Stimulated activated CD8-positive, alpha-beta memory T cell treated with anti-CD3 and anti-CD28 coated beads, Interleukin-2, amount 100 ng/mL, for 1 hour (primary cell): ENCODE measurements at places on chromosomes 7 and 10.

DNA sequence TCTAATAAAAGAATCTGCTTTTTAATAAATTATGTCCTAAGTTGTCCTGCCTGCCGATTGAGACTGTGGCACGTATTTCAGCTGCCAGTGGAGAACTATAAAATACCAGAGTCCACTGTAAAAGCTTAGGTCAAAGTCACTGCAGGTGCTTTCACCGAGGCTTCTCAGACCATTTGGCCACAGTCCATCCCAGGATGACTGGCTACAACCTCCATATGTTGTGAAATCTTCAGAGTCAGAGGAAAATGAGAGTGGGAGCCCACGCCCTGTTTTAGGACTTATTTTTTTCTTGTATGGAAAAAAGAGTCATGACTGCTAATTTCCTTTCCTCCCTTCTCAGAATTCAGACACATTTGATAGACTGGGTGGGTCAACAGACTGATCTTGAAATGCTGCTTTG lies 182.9 kb downstream of the ANK3 start:
- no peak for DNase-seq

DNA sequence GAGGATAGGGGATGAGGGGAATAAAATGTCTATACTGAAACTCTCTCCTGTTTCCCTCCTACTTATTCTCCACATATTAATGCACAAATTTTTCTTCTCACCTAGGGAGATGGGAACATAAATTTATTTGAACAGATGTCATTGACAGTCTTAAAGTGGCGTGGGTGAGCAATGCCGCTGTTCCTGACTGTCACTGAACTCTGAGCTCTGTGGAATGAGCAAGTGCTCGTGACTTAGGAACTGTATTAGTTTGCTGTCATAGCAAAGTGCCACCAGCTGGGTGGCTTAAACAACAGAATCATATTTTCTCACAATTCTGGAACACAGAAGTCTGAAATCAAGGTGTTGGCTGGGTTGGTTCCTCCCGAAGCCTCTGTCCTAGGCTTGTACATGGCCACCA lies 29.1 kb downstream of the INPP5F start:
- no peak for DNase-seq

DNA sequence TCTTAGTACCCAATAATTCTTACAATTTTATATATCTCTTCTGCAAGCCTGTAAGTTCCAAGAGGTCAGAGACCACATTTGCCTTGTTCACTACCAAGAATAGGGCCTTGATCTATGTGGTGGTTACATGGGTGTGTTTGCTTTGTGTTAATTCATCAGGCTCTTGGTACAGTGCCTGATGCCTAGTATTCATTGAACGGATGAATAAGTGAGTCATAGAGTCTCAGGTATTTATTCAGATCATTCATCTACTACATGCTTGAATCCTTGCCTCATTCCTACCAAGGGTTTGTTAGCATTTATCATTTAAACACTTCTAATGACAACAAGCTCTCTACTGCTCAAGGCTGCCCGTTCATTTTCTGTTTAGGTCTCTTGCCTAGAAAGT lies 11.3 kb upstream of the SGPL1 start:
- no peak for DNase-seq

GRCh38 chr10:75269605-75270004 lies 33.8 kb upstream of the COMTD1 start:
- no peak for DNase-seq

GRCh38 chr10:70769121-70769520 lies 16.1 kb downstream of the TBATA start:
- DNase-seq = no peak

- DNase-seq = no peak
Measured at GRCh38 chr7:55778631-55779030, 83.9 kb downstream of the SEPTIN14 start.

- no peak for DNase-seq
Measured at GRCh38 chr10:97464226-97464625, 18.3 kb downstream of the ZDHHC16 start.

DNA sequence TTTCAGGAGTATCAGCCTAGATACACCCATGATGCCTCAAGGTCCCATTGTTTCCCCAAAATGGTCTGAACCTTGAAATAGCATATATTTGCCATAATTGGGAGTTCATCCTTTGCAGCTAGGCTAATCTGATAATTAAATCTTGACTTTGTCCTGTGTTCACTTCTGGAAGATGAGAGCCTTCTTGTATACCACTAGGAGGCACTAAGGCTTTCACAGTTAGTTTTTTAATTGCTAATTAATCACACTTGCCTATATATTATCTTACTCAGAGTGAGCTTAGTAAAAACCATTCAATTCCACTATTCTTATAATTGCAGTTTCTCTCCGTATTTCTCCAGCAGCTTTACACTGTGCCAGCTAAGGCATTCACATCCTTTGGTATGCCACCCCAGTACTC lies 48.7 kb upstream of the MAGI2 start:
- DNase-seq = no peak

DNA sequence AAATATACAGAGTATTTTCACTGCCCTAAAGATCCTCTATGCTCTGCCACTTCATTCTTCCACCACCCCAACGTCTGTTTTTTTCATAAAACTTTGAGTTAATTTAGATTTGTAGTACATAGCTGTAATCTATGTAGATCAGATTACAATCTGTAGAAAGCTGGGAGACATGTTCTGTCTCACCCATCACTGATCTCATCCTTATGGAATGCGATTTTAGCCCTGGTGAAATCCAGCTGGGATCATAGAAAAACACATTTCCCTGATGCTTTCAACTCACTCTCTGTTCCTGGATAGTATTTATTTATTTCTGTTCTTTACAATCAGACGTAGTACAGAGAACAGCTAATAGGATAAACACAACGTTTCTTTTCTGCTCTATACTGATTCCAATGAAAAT lies 521.0 kb downstream of the KIF20B start:
- no peak for DNase-seq

DNA sequence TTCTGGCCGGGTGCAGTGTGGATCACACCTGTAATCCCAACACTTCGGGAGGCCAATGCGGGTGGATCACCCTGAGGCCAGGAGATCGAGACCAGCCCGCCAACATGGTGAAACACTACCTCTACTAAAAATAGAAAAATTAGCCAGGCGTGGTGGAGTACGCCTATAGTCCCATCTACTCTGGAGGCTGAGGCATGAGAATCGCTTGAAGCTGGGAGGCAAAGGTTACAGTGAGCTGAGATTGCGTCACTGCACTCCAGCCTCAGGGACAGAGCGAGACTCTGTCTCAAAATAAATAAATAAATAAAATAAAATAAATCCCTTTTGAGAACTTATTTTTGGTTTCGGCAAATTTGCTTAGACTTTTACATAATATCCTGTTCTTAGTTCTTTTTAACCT lies 31.3 kb upstream of the ATP6V0A4 start:
- no peak for DNase-seq

- DNase-seq = no peak
Measured at GRCh38 chr7:2029936-2030335, 202.8 kb downstream of the MAD1L1 start.

DNA sequence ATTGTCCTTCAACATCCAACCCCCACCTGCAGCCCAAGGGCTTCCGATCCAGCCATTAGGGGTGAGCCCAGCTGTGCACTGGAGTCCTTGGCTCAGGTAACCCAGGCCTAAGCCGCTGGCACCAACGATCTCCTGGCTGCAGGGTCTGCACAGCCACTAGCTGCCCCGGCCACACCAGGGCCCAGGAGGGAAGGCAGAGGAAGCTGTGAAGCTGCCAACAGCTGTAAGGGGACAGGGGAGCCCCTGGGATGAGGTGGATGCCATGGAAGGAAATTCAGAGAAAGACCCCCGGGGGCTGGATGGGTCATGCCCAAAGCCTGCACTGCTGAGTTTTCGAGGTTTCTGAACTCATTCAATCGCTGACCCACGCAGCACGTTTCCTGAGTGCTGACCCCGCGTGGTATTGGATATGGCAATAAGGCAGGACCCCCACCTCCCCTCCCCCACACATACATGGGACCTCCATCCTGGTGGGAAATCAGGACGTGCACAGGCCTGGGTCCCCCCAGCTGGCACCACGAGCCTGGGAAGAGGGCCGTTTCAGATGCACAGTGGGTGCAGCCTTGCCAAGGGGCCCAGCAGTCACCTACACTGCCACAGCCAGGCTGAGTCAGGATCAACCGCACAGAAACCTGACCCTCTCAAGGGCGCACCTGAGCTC lies 170.3 kb downstream of the DIP2C start:
- DNase-seq = no peak

DNA sequence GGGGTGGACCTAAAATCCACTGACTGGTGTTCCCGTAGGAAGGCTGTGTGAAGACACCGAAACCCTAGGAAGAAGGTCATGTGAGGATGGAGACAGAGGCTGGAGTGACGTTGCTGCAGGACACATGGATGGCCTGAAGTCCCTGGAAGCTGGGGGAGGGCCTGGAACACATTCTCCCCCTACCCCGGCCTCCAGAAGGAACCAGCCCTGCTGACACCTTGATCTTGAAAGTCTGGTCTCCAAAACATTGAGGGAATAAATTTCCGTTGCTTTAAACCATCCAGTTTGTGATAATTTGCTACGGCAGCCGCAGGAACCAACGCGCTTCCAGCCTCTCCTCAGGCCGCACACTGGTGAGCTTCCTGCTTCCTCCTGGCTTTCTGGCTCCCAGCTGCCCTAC lies 288.2 kb downstream of the GLRX3 start:
- no peak for DNase-seq

DNA sequence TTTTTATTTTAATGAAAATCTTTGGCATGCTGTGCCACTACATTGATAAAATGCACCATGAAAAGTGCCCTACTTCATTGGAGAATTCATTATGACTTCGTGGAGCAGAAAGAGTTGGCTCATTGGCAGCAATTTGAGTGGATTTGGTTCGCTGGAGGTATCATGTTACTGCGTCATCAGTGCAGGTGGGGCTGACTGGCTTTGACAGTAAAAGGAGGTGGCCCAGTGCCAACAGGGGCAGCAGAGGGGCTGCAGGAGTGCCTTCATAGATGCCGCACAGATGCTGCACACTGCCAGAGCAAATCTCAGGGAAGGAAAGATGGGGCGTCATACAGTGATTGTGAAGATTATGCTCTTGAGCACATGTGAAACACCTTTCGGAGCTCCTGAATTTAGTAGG lies 22.2 kb downstream of the FZD1 start:
- DNase-seq = no peak

DNA sequence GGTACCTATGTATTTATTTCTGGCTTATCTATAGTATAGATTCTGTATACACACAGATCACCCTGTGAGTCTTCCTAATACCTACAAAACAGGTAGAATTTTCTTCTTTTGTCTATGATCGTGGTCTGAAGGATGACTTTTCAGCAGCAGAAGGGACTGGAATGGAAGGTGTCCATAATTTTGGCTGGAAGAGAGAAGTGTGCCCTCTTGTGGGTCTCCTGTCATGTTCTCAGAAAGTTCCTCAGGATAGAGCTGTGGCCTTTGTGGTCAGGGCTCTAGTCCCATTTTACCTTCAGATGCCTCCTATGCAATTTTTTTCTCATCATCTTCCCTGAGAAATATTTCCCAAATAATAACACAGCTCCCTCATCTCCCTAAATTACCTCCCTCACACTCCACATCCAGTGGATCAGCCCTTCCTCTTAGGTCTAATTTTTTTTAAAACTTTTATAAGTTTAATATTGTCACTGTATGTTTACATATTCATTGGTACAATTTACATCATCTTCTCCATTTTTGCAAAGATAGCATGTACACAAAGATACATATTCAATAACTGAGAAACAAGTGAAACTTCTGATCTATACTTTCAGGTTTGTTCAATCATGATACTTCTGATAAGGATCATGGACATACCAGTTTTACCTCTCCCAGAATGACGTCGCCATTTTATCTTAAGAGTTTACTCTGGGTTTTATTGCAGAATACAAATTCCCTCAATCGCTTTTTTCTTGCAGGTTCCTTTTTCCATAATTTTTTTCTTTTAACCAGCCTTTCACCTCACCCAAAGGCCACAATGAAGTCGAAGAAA lies 112.7 kb downstream of the REEP3 start:
- DNase-seq = no peak

DNA sequence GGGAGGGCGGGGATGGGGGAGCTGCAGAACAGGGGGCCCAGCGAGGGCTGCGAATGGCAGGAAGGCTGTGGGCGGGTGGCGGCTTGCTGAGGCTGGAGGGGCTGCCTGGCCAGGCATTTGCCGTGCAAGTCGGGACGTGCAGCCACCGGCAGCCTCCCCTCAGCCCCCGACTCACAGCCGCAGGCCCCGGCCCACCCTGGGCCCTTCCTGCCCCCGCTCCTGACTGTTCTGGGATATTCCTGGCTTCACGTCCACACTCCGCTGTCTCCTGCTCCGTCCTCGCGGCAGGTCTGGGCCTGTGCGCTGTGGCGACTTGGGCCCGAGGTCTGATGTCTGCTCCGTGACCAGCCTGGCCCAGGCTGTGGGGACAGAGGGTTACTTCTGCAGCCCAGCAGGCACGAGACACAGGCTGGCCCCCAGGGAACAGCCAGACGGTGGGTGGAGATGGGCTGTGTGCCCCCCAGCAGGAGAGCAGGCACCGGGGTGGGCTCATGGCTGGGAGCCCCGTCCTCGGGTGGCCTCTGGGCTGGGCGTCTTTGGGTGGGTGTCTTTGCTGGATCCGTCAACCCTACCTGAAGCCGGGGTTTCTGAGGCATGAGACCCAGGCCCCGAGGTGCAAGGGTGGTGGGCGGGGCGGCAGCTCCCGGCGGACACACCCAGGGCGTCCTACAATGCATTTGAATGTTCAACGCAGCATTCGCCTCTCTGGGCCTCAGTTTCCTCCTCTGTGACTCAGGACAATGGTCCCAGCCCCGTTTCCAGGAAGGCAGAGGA lies 86.5 kb downstream of the FOXL3 start:
- DNase-seq = no peak

- no peak for DNase-seq
Measured at GRCh38 chr10:32112055-32112454, 55.8 kb upstream of the KIF5B start.

DNA sequence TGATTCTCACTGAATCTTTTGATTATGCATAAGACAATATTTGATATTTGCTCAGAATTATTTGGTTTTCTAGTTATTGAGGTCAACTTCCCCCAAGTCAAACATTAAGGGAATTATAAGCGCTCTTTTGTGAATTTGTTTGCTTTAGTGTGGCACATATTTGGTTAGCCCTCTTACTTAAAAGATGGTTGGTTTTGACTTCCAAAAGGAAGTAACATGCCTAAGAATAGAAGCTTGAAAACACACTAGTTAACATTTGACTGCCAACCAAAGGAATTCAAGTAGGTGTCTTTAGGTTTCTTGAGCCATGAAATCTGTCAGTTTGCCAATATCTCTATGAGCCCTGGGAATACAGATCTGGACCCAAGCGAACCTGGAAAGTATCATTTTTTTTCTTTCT lies 24.9 kb downstream of the STEAP4 start:
- DNase-seq = no peak

DNA sequence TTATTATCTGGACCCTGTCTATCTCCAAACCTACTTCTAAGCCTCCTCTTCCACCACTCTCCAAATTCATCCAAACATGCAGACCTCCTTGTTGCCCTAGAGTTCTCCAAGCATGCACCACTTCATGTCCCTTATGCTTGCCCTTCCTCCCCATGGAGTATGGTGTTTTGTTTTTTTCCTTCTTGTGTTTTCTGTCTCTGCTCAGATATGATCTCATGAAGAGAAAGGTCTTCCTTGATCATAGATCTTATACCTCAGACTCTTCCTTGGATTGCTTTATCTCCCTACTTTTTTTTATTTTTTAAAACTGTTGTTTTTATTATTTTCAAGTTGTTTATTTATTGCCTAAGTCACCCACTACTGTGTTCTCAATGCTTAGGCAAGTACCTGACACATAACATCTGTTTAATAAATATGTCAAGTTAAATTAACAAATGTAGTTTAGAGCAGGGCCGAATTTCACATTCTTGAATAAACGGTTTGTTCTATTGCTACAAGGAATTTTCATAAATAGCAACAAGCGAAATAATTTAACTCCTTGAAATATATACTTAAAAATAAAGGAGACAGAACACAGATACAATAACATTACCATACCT lies 84.5 kb downstream of the HGF start:
- DNase-seq = no peak
